Neural crest cell (in vitro differentiated cells): ENCODE measurements at places on chromosomes 2 and 18.

DNA sequence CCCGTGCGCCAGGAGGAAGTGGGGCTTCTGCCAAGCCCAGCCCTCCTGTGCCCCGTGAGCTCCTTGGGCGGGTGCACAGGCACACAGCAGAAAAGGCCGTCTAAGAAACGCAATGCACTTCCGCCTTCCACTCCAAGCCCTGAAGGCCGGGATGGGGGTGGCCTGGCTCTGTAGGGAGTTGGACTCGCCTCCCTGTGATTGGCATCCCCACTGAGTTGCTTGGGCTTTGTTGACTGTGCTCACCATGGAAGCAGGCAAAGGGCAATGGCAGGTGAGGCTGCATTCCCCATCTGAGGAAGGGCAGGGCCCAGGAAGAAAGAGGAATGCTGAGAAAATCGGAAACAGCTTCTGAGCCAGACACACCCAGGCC is 66.8 kb downstream of the CRACDL start:
- H3K27ac ChIP-seq, result no peak overlapping the region
- no peaks in the 10 kb centered on the region for H3K4me1 ChIP-seq
- no peak for DNase-seq
- no peak overlapping the region for H3K4me3 ChIP-seq
- H3K27me3 ChIP-seq, result no peaks in the 10 kb centered on the region

DNA sequence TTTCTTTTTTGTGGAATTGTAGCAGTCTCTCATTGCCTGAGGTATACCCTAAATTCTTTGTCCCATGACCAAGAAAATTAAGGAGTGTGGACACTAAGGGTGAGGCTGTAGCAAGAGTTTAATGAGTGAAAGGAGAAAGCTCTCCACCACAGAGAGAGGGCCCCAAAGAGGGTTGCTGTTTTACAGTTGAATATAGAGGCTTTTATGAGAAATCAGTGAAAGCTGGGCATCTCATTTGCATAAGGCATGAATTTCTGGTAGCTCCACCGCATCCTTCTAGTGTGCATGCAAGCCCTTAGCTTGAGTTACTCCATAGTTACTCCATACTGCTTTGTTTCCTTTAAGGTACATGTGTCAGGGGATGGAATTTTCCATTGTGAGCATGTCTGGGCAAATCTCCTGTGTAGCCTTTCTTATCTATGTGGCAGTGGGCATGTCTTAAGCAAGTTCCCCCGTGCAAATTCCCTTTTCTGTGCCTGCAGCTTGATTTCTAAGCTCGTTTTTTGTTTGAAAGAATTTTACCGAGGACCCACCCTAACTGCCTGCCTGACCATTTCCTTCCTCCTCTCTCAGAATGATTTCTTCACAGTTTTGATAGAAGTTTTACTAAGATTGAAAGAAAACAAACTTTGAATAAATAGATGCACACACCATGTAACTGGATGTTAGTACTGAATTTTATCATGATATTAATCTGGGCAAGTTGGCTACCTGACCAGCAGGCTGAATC is 218.9 kb downstream of the PARD3B start:
- H3K36me3 ChIP-seq, result peaks cover 20% of the 10 kb centered on the region
- no peaks in the 10 kb centered on the region for H3K4me1 ChIP-seq
- H3K27me3 ChIP-seq, result no peaks in the 10 kb centered on the region
- H3K27ac ChIP-seq, result no peak overlapping the region

- no peaks in the 10 kb centered on the region for H3K4me1 ChIP-seq
- H3K4me3 ChIP-seq, result no peak overlapping the region
- peaks cover 2% of the 10 kb centered on the region for H3K36me3 ChIP-seq
- H3K27me3 ChIP-seq, result peaks cover 9% of the 10 kb centered on the region
- DNase-seq, result no peak
- H3K27ac ChIP-seq, result no peak overlapping the region
Observed at GRCh38 chr2:201813996-201814760, 7.8 kb downstream of the CDK15 start.

GRCh38 chr2:62499430-62500060 is 6.5 kb downstream of the TMEM17 start:
- DNase-seq, result no peak
- no peak overlapping the region for H3K27ac ChIP-seq
- no peaks in the 10 kb centered on the region for H3K27me3 ChIP-seq
- H3K4me1 ChIP-seq, result peaks cover 5% of the 10 kb centered on the region
- no peaks in the 10 kb centered on the region for H3K36me3 ChIP-seq
- H3K4me3 ChIP-seq, result no peak overlapping the region

DNA sequence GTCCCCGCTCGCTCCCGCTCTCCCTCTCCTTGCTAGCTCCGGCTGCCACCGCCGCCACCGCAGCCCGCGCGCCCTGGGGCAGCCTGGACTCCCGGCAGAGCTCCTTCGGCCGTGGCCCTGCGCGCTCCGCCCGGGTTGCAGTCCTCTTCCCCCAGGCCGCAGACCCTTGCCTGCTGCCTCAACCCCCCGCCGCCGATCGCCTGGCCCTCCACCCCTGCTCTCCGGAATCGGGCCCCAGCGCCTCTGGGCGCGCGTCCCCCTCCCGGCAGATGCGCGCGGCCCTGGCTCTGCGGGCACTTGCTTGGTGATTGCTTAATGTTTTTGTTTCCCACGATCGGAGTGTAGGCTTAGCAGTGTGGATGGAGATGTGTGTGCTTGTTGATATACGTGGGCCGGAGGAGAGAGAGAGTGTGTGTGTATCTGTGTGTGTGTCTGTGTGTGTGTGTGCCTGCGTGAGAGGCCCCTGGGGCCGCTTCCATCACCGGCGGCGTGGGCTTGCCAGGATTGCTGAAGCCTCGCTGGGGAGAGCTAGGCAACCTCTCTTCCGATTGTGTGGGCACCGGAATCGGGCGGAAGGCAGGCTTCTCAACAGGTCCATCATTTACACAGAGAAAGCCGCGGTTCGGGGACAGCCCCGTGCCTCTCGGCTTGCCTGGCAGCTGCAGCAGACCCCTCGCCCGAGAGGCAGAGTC is 877 bp downstream of the INHBB start:
- peaks cover 38% of the 10 kb centered on the region for H3K4me1 ChIP-seq
- peak overlapping the region; percentile 73 for H3K4me3 ChIP-seq
- DNase-seq, result peak; percentile 22
- H3K27me3 ChIP-seq, result peaks cover 73% of the 10 kb centered on the region
- H3K36me3 ChIP-seq, result no peaks in the 10 kb centered on the region

- DNase-seq, result no peak
- no peaks in the 10 kb centered on the region for H3K4me1 ChIP-seq
- no peak overlapping the region for H3K27ac ChIP-seq
- H3K4me3 ChIP-seq, result no peak overlapping the region
- H3K27me3 ChIP-seq, result no peaks in the 10 kb centered on the region
- H3K36me3 ChIP-seq, result no peaks in the 10 kb centered on the region
Observed at GRCh38 chr2:119333360-119333759, 33.3 kb downstream of the C2orf76 start.

GRCh38 chr2:64114063-64114911 is 29.9 kb downstream of the PELI1 start:
- no peaks in the 10 kb centered on the region for H3K27me3 ChIP-seq
- peaks cover 14% of the 10 kb centered on the region for H3K4me1 ChIP-seq

- no peaks in the 10 kb centered on the region for H3K36me3 ChIP-seq
- DNase-seq, result no peak
- no peaks in the 10 kb centered on the region for H3K27me3 ChIP-seq
- H3K27ac ChIP-seq, result no peak overlapping the region
Observed at GRCh38 chr18:34773961-34774766, 64.1 kb downstream of the DTNA start.

- no peak overlapping the region for H3K4me3 ChIP-seq
- no peak overlapping the region for H3K27ac ChIP-seq
- H3K27me3 ChIP-seq, result no peaks in the 10 kb centered on the region
- H3K36me3 ChIP-seq, result peaks cover 7% of the 10 kb centered on the region
- no peaks in the 10 kb centered on the region for H3K4me1 ChIP-seq
Observed at GRCh38 chr2:134344954-134345697, 91.3 kb downstream of the MGAT5 start.

DNA sequence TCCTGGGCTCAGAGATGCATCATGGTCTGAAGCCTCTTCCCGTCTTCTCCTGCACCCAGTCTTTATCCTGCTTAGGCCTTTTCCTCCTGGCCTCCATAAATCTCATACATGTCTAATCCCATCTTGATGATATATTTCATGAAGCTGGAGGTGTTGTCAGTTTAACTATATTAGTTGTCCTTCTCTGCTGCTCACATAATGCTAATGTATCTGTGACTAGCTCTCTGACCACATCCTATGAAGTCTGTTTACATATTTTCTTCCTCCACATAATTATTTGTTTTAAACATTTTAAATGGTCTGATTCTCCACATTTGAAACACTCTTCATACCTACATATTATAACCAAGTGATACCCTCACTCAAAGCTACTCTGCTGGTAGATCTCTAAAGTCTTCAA is 315.2 kb upstream of the RND3 start:
- H3K4me1 ChIP-seq, result no peaks in the 10 kb centered on the region
- H3K36me3 ChIP-seq, result peaks cover 4% of the 10 kb centered on the region
- H3K27ac ChIP-seq, result no peak overlapping the region
- no peak overlapping the region for H3K4me3 ChIP-seq
- no peaks in the 10 kb centered on the region for H3K27me3 ChIP-seq
- no peak for DNase-seq

GRCh38 chr2:8627692-8628085 is 54.2 kb upstream of the ID2 start:
- no peaks in the 10 kb centered on the region for H3K27me3 ChIP-seq
- H3K36me3 ChIP-seq, result no peaks in the 10 kb centered on the region
- H3K4me3 ChIP-seq, result no peak overlapping the region
- peaks cover 11% of the 10 kb centered on the region for H3K4me1 ChIP-seq
- no peak for DNase-seq

- no peaks in the 10 kb centered on the region for H3K36me3 ChIP-seq
- no peak overlapping the region for H3K27ac ChIP-seq
- H3K4me1 ChIP-seq, result no peaks in the 10 kb centered on the region
- no peaks in the 10 kb centered on the region for H3K27me3 ChIP-seq
Observed at GRCh38 chr2:59961746-59962145, 591.7 kb downstream of the BCL11A start.

- peaks cover 6% of the 10 kb centered on the region for H3K36me3 ChIP-seq
- H3K27ac ChIP-seq, result no peak overlapping the region
- H3K4me1 ChIP-seq, result no peaks in the 10 kb centered on the region
- H3K4me3 ChIP-seq, result no peak overlapping the region
- no peaks in the 10 kb centered on the region for H3K27me3 ChIP-seq
- DNase-seq, result no peak
Observed at GRCh38 chr2:231260442-231261208, 62.2 kb downstream of the ARMC9 start.

DNA sequence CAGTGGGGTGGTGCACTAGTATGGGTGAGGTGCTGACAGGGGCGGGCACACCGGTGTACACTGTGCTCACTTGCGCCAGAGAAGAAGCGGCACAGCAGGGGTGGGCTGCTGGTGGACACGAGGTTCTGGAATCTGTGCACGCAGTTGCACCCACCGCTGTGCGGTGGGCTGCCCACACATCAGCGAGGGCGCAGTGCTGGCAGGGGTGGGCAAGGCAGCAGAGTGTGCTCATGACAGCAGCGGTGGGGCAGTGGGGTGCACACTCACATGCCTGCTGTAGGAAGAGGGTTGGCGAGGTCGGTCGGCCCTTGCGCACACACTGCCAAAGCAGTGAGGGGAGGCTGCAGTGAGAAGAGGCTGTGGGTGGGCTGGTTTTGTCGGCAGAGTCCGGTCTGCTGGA is 141.8 kb downstream of the GALNT13 start:
- peaks cover 14% of the 10 kb centered on the region for H3K36me3 ChIP-seq
- DNase-seq, result no peak
- H3K4me3 ChIP-seq, result no peak overlapping the region
- peak overlapping the region; percentile 60 for H3K27ac ChIP-seq
- no peaks in the 10 kb centered on the region for H3K27me3 ChIP-seq

- no peaks in the 10 kb centered on the region for H3K27me3 ChIP-seq
- no peaks in the 10 kb centered on the region for H3K36me3 ChIP-seq
- DNase-seq, result no peak
- H3K4me3 ChIP-seq, result no peak overlapping the region
- peaks cover 3% of the 10 kb centered on the region for H3K4me1 ChIP-seq
- H3K27ac ChIP-seq, result no peak overlapping the region
Observed at GRCh38 chr18:7152440-7152839, 34.8 kb upstream of the LAMA1 start.

- H3K36me3 ChIP-seq, result no peaks in the 10 kb centered on the region
- H3K27ac ChIP-seq, result no peak overlapping the region
- H3K4me3 ChIP-seq, result no peak overlapping the region
- peaks cover 63% of the 10 kb centered on the region for H3K27me3 ChIP-seq
- no peak for DNase-seq
Observed at GRCh38 chr2:101395545-101396315, 8.4 kb upstream of the CREG2 start.

DNA sequence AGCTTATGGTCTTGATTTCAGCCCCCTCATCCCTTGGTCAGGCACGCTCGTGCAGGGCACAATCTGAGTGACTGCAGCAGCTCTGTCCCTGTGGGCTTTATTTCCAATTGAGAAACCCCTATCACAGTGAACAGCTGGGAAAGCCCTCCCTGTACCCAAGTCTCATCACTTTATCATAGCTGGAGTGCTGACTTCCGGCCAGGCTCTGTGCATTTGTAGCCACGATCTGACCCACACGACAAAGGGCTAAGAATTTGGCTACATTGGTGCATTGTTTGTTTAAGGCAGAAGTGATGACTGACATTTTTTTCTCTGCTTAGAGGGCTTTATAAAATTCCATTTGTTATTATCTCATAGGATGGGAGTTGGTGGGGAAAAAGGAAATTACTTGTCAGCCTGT is 184.4 kb downstream of the KCNS3 start:
- no peak for DNase-seq
- peaks cover 19% of the 10 kb centered on the region for H3K4me1 ChIP-seq
- no peak overlapping the region for H3K4me3 ChIP-seq
- no peak overlapping the region for H3K27ac ChIP-seq
- no peaks in the 10 kb centered on the region for H3K36me3 ChIP-seq
- H3K27me3 ChIP-seq, result no peaks in the 10 kb centered on the region

DNA sequence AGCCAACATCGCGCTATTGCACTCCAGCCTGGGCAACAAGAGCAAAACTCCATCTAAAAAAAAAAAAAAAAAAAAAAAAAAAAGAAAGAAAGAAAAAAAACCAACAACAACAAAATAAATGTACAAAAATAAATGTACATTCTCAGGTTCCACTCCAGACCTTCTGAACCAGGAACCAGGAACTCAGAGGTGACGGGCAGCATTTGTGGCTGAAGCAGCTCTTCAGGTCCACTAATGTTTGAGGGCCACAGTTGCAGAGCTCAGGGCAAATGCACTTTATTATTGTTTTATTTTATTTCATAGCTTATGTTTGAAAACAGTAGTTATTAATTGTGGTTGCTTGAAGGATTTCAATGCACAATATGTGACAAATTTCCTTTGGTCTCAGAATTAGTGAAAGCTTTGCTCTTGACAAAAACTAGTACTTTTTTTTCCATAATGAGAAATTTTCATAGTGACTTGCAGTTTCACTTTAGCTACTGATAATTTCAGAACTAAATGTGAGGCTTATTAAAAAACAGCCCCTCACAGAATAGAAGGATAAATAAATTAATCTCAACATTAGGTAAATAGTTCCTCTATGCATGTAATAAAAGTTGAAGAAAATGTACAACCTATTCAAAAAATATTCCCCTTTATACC is 378.4 kb upstream of the SPHKAP start:
- H3K36me3 ChIP-seq, result no peaks in the 10 kb centered on the region
- no peak for DNase-seq
